ENCODE measurements at places on chromosomes 6 and 20.

DNA sequence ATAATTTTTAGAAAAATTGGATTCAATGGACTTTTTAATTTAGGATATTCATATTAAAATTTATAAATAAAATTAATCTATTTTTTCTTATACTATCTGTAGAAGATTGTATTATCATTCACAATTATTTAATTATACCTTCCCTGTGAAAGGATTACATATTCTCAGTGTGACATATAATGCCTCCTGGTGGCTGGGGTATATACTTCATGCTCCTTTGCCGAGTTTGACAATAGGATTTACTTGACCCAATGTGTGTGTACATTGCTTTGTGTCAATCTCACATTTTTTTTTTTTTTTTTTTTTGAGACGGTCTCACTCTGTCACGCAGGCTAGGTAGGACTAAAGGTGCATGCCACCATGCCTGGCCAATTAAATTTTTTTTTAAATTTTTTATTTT is 230.0 kb upstream of the CHD6 start:
- no peak for DNase-seq

DNA sequence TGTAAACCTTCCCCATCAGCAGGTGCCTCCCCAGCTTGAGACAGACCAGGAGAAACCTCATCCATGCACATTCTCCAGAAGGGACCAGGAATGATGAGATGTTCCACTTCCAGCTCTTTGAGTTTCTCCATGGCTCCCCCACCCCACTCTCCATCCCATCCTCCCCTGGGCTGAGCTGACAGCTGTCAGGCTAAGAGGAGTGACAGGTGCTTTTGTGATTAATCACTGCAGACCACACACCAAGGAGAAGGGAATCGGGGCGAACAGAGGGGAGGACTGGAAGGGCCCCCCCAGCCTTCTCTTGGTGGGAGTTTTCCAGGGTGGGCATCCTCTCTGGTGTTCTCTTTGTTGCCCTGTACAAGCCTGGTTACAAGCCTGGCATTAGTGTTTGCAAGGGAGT is 56.1 kb upstream of the ZFAND3 start:
- DNase-seq = no peak

DNA sequence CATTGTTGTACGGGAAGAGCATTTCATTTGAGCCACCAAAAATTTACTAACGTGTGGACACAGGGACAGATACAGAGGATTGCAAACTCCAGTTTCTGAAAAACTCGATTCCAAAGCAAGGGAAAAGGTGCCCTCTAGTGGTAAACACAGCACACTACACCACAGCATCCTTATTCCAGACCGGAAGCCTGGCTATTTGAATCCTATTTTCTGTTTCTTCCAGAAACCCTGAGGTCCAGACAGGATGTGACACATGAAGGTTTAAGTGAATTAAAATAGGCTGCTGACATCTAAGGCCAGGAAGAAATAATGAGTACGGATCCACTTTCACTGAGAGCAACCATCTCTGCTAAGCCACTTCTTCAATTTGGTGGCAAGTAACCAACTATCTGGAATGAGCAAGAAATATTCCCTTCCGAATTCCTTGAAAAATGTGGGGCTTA is 31.8 kb upstream of the GMPR start:
- peak; percentile 89 for DNase-seq

- peak; percentile 16 for DNase-seq
Observed at GRCh38 chr20:21100578-21101452, 5.3 kb downstream of the LINC00237 start.

Measured in NCI-H2029 treated with DMSO at 0.1 percent for 48 hours (cell line).